Activated T-helper 1 cell treated with anti-CD3 and anti-CD28 coated beads, Interleukin-2, amount 50 U/mL, for 16 hours (primary cell): ENCODE measurements at places on chromosomes 3 and 15.

- no peak for DNase-seq
Observed at GRCh38 chr3:101300073-101300472, 20.3 kb downstream of the IMPG2 start.

DNA sequence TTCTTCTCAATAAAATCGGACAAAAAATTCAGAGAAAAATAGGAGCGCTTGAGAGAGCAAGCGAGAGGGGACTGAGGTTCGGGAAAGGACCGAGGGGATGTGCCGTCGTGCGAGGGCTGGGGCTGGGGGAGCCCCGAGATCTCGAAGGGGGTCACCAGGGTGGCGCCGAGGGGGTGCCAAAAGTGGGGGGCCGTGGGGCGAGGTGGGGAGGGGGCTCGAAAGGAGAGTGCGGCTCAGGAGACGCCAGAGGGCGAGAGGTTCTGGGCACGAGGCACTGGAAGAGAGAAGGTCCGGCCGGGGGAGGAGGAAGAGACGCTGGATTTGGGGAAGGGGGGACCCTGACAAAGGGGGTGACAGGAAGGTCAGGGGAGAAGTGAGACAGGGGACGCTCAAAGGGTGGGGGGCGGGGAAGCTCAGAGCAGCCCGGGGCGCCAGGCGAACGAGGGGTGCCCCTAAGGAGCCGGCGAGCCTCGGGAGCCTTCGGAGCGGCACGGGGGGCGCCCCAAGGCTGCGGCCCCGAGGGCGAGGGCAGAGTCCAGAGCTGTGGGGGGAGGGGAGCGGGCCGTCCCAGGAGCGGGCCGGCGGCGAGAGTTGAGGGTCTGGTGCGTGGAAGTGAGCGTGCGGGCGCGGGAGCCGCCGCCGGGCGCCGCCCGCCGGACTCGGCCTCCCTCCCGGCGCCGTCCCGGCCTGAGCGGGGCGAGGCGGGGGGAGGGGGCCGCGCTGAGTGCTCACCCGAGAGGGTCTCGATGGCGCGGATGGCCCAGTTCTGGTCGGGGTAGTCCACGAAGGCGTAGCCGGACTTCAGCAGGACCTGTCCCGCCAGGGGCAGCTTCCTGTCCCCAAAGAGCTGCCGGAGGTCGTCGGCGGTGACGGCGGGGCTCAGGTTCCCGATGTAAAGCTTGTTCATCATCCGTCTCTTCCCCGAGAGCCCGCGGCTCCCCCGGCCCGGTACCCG lies 514 bp downstream of the IGF2BP2 start:
- no peak for DNase-seq

DNA sequence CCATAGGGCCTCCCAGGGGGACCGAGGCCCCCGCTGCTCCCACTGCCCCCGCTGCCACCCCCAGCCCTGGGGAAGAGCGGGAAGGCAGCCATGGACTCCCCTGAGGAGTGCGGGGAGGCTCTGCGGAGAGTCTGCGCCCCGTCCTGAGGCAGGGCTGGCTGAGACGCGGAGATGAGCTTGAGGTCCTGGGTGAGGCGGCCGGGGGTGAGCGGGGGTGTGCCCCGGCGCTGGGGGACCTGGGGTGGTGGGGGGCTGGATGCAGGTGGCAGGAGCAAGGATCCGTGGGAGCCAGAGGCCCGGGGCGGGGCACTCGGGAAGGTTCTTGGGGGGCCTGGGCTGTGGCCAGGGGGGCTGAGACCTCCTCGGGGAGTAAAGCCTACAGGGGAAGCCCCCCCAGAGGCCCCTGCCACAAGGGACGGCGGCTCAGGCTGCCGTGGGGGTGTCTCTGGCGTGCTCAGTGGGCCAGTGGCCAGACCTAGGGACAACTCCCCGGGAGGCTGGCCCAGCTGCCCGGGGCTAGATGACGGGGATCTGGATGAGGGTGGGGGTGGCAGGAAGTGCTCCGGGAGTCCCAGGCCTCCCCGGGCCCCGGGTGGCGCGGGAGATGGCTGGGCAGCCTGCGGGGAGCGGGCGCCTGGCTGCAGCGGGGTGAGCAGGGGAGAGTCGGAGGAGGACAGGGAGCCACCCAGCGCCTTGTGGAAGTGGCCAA lies 45.9 kb downstream of the HCN4 start:
- DNase-seq: no peak

DNA sequence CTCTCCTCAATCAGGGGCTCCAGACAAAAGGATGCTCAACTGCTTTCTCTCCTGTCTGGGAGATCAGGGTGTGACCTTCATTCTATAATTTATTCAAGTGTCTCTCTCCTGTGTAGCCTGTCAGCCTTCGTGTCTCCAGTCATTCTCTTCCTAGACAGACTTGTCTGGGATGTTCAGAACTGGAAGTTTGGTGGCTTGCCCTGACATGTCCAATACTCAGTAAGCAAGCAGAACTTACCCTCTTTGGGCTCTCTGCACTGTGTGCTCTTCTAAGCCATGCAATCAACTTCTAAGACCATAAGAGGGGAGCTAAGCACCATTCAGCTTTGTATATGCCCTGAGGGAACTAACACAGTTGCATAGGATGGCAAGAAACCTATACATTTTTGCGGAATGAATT lies 14.1 kb downstream of the ACKR2 start:
- DNase-seq: no peak

DNA sequence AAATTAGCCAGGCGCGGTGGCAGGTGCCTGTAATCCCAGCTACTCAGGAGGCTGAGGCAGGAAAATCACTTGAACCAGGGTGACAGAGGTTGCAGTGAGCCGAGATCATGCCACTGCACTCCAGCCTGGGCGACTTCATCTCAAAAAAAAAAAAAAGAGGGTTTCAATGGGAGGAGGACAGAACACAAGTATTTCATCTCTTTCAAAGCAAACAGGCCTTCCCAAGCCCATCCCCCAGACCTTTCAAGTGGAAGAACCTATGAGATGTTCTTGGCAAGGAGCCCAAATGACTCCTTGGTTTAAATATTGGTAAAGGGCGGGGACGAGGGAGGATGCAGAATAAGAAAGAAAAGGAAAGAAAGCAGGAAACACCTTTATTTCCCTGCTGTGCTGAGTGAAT lies 62.2 kb upstream of the MCF2L2 start:
- DNase-seq: no peak

GRCh38 chr15:82812994-82813393 lies 3.6 kb downstream of the WHAMM start:
- no peak for DNase-seq

- DNase-seq: no peak
Observed at GRCh38 chr3:114071786-114072185, 15.2 kb downstream of the QTRT2 start.

DNA sequence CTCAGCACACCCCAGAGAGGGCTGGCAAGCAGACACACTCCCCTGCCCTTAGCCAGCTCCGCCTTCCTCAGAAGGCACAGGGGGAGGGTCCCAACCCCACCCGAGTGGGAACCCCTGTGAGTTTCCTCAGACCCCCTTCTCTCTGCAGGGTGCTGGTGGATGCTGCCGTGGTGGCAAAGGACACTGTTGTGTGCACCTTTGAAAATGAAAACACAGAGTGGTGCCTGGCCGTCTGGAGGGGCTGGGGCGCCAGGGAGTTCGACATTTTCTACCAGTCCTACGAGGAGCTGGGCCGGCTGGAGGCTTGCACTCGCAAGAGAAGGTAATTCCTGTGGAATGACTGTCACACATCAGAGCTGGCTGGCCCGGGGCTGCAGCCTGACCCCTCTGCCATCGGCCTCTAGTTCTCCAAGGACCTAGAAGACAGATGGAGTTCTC lies 149.4 kb downstream of the LRRK1 start:
- DNase-seq: no peak

GRCh38 chr3:141828890-141829289 lies 47.6 kb upstream of the ATP1B3 start:
- DNase-seq: no peak
